ENCODE measurements at places on chromosomes 6 and 20. TPM values are rescaled to one million over a fixed set of nuclear protein-coding genes. Genes with fewer than 3 reads are reported as not detected.

GRCh38 chr6:145733810-145734209 is 1.5 kb downstream of the EPM2A start:
- no peak for DNase-seq
- peaks cover 15% of the 10 kb centered on the region for H3K36me3 ChIP-seq
- H3K4me1 ChIP-seq = peaks cover 18% of the 10 kb centered on the region

BEND6 gene
- 1.5 TPM for total RNA-seq

- no peaks in the 10 kb centered on the region for H3K36me3 ChIP-seq
- H3K27ac ChIP-seq = no peak overlapping the region
- H3K27me3 ChIP-seq = no peaks in the 10 kb centered on the region
- no peak for DNase-seq
- H3K4me3 ChIP-seq = no peak overlapping the region
Measured at GRCh38 chr20:21272679-21273078, 30.5 kb upstream of the XRN2 start.

C6orf52 gene
- total RNA-seq = 1.8 TPM

POPDC3 gene
- total RNA-seq = 2.7 TPM

DNA sequence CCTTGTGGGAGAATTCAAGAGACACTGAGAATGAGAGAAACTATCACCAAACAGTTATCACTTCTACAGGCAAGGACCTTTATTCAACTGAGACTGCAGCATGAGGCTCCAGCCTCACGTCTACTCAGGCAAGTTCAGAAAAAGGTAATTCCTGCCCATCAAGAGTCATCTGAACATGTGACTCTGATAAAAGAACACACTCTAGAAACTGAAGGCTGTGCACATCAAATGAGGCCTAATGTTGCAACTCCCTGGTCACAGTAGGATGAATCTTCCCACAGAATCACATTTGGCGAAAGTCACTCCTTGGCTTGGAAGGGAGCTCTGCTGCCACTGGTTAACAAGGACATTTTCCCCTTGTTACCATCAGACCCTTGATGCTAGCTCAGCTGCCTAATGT is 71.2 kb upstream of the EMILIN3 start:
- H3K4me1 ChIP-seq = no peaks in the 10 kb centered on the region
- H3K27me3 ChIP-seq = no peaks in the 10 kb centered on the region
- DNase-seq = no peak
- H3K27ac ChIP-seq = no peak overlapping the region
- peaks cover 66% of the 10 kb centered on the region for H3K36me3 ChIP-seq

RNF217 gene
- 11.0 TPM for total RNA-seq

LY6G6D gene
- total RNA-seq = not detected

GRCh38 chr6:105691971-105692370 is 289.1 kb upstream of the PREP start:
- H3K27ac ChIP-seq = no peak overlapping the region
- H3K36me3 ChIP-seq = peaks cover 14% of the 10 kb centered on the region
- DNase-seq = no peak

DNA sequence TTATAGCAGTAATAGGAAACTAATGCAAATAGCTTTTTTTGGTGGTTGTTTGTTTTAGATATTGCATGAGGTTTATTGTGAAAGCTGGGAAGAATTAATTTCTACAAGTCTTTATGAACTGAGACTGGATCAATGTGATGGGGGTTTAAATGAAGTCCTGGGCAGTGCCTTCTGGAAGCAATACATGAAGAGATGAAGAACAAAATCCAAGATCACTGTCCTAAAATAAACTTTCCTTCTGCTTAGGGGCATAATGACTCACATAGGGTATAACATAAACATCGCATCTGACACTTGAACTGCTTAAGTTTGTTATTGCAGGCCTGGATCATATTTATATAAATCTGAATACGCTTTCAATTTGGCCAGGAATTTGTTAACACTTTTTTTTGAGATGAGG is 20.9 kb upstream of the SHLD1 start:
- H3K27me3 ChIP-seq = peaks cover 3% of the 10 kb centered on the region
- H3K27ac ChIP-seq = no peak overlapping the region
- H3K4me1 ChIP-seq = no peaks in the 10 kb centered on the region
- no peak overlapping the region for H3K4me3 ChIP-seq

GRCh38 chr20:48052475-48052835 is 267.2 kb upstream of the SULF2 start:
- no peak for DNase-seq
- H3K27ac ChIP-seq = no peak overlapping the region
- peaks cover 15% of the 10 kb centered on the region for H3K4me1 ChIP-seq
- peaks cover 19% of the 10 kb centered on the region for H3K36me3 ChIP-seq
- H3K4me3 ChIP-seq = no peak overlapping the region

- no peak for DNase-seq
- H3K4me3 ChIP-seq = no peak overlapping the region
- H3K4me1 ChIP-seq = peaks cover 10% of the 10 kb centered on the region
- no peaks in the 10 kb centered on the region for H3K36me3 ChIP-seq
- H3K27ac ChIP-seq = no peak overlapping the region
Measured at GRCh38 chr20:23335521-23335920, 15.1 kb upstream of the NXT1 start.

Data from WTC11 (cell line).